ENCODE measurements at places on chromosomes 6 and 20.

- DNase-seq = no peak
Measured at GRCh38 chr20:41314386-41314785, 3.1 kb downstream of the ZHX3 start.

DNA sequence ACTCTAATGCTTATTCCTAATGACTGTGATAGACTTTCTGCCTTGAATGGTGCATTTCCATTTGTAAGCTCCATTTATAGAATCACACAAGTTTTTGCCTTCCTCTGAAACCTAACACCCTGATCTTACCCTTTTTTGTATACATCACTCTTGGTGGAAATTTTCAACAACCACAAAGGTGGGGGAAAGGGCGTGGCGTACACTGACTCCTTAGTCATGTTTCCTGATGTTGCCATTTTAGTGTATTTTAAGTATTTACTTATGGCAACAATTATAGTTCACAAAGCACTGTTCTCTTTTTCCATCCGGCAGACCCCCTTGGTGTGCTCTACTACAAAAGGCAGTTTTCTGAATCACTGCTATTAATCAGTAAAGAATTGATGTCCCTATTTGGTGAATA is 92.0 kb downstream of the ATXN1 start:
- no peak for DNase-seq

- DNase-seq = no peak
Measured at GRCh38 chr6:42166444-42167141, 6.6 kb upstream of the GUCA1A start.

DNA sequence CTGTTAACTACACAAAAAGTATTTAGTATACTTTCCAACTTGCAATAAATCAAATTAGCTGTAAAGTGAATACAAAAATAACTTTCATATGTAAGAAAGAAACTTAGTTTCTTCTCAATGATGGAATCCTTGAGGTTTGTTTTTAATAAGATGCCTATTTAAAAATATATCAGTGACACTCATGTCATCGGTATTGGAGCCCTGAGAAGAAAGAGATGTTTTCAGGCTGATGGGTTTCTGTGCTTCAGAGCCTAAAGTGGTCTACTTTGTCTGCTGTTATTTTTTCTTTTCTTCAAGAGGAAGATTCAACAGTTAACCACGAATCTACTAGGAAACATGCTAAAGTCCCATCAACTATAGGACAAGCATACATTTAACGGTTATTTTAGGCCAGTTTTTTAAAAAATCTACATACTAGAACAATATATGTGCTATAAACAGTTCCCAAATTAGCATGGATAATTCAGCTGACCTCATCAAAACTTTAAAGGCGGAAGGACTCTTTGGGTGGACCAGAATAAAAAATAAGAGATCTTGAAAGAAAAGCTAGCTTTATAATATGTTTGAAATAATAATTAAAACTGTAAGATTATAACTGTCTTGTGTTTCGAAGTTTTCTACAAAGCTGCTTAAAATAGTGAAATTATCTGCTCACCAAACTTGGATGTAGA is 147.0 kb upstream of the SAMD5 start:
- DNase-seq = no peak

DNA sequence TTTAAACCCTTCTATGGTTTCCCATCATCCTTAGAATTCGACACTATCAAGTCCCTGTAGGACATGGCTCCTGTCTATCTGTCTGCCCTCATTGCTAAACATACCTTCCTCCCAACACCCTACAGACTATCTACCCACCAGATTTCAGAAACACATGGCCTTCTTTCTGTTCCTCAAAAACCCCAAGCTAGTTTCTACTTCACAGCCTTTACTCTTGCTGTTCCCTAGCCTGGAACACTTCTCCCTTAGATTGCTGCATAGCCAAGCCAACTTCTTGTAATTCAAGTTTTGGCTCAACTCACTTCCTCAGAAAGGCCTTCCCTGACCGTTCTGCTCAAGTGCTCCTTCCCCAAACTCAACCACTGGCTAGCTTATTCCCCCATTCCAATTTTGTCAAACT is 156.2 kb downstream of the BTBD9 start:
- DNase-seq = no peak

DNA sequence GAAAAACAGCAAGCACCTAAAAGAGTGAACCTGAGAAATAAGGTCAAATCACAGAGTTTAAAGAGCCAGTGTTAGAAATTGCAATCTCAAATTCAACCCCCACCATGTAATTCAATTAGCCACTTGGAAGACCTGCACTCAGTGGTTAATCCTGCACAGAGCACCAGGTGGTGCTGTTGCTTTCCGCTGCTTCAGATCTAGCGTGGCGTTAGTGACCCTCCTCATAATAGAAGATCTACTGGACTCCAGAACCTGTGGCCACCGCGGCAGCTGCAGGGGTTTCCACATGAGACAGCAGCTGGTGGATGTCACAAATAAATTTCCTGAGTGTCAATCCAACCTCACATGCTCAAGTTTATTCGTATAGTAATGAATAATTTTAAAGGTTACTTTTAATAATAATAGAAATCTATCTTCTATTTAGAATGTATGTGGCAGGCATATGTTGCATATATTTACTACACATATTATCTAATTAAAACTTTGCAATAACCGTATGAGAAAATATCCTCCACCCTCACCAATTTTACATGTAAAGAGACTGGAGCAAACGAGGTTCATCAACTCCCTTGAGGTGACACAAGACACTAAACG is 84.4 kb downstream of the SYNE1 start:
- no peak for DNase-seq

DNA sequence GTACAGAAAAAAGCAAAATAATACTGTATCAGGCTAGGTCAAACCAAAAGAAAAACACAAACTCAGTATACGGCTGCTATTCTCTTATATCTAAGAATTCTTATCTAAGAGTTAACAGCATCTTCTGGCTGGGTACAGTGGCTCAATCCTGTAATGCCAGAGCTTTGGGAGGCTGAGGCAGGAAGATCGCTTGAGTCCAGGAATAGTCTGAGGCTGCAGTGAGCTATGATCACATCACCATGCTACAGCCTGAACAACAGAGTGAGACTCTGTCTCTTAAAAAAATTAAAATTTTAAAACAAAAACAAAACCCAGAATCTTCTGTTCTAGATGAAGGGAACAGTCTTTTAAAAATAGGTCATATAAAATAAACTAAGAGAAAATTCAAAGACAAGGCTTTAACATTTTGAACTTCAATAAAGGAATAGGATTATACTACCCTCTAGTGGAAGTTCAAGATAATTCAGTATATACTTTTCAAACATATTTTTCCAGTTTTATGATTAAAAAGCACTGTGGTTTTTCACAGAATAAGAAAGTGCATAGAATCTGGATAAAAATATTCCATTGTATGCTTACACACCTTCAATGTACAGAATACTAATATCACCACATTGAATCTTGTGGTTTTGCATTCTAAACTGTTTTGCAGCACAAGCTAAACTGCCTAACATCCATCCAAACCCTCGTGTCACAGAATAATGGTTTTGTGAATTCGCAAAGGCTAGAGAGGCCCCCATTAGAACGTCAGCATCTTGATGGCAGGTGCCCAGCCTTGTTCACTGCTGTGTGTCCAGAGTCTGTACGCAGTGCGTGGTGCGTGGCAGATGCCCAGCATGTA is 39.3 kb downstream of the DTNBP1 start:
- DNase-seq = peak; percentile 34

GRCh38 chr6:46888578-46888977 is 33.2 kb downstream of the ADGRF5 start:
- no peak for DNase-seq

DNA sequence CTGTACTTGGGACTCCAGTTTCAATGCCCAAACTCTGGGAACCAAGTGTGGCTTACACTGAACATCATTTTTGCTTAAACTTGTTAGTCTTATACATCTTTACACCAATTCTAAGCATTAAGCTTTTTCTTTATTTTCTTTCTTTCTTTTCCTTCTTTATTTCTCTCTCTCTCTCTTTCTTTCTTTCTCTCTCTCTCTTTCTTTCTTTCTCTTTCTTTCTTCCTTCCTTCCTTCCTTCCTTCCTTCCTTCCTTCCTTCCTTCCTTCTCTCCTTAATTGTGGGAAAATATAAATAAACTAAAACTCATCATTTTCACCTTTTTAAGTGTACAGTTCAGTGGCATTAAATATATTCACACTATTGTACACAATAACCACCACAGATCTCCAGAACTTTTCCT is 31.6 kb upstream of the HLA-DQA2 start:
- no peak for DNase-seq

- DNase-seq = no peak
Measured at GRCh38 chr20:42985628-42986027, 204.1 kb downstream of the PTPRT start.

DNA sequence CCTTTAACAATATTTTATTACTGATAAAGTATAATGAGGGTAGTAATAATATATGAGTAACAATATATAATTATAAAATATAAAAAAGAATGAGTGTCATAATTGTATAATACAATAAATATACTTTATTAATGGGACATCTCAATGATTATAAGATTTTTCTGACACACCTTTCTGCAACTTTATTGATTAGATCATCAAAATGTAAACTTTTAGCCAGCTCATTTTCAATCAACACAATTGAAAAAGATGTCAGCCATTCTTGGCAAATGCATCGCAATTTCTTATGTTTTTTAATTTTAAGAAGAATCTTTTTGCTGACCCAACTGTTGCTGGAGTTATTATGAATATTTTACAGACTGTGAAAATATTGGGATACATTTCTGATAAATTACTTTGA is 132.4 kb upstream of the RNF217 start:
- DNase-seq = no peak

DNA sequence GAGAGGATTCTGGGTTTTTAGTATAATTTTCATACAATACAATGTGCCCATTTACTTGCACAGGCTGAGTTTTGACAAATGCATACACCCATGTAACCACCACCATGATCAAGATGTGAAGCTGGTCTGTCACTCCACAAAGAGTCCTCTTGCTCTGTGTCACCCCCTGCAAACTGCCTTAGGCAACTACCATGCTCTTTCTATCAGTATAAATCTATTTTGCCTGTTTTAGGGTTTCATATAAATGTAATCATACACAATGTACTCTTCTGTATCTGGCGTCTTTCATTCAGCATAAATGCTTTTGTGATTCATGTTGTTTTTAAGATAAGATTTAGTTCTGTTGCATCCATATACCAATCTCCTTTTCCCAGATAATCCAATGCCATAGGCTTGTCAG is 181.9 kb upstream of the KCNG1 start:
- no peak for DNase-seq

DNA sequence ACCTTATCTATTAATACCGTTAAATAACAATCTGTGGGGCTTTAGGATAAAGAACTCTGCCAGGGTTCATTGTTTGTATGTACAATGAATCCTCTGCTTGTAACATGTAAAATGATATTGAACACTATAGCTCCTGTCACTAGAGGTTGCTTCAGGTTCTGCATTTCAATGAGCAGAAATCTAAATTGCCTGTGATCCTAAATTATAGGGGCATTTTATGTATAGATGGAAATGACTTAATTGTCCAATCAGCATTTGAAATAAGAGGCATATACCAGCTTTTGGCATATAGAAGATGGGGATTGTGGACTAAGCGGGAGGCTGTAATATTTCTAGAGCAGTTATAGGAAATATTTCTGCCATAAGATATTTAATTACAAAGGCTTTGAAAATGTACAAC is 2.0 kb downstream of the NCOA3 start:
- no peak for DNase-seq

- no peak for DNase-seq
Measured at GRCh38 chr20:21352703-21353102, 44.6 kb downstream of the NKX2-4 start.

- no peak for DNase-seq
Measured at GRCh38 chr6:108650325-108650724, 89.6 kb downstream of the FOXO3 start.

- DNase-seq = peak; percentile 40
Measured at GRCh38 chr20:35742741-35743523, 872 bp upstream of the RBM39 start.

- peak; percentile 11 for DNase-seq
Measured at GRCh38 chr20:49635166-49635565, 67.2 kb upstream of the PTGIS start.

DNA sequence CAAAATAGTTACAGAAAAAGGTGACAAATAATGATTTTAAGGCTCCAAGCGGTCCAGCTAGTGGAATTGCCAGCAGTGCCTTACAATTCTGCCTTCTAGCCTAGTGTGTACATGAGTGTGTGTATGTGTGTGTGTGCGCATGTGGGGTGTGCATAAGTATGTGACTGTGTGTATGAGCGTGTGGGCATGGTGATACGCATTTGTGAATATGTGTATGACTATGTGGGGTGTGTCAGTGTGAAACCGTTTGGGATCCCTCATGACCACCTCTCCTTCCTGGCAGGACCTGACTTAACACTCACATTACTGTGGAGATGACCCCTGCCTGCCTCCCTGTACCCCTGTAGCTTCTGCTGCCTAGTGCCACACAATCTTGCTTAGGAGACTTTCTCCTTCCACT is 40.4 kb upstream of the RNF182 start:
- DNase-seq = no peak

DNA sequence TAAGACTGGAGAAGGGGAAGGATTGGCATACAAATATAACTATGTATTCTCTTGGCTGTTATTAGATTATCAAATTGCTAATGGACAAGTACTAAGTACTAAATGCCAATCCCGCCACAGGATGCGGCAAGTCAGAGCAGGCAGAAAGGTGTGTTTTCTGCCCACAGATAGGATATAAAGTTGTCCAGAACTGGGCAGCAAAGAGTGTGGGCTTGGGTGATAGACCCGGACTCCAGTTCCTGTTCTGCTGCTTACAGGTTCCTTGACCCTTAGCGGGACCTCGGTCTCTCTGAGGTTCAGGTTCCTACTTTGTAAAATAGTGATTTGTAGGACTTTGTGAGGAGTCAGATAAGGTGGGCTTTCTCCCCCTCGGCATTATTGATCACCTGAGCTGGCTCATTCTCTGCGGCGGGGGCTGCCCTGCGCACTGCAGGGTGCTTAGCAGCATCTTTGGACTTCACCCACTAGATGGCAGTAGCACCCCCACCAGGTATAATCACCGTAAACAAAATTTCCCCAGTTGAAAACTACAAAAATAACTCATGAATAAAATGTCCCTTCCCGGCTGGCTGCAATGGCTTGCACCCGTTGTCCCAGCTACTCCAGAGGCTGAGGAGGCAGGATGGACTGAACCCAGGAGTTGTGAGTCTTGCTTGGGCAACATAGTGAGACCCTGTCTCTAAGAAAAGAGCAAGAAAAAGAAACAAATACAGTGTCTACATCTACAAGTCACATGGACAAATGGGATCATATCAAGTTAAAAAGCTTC is 193.1 kb downstream of the DOK5 start:
- DNase-seq = no peak
